Hematopoietic multipotent progenitor cell treated with erythropoietin and hydrocortisone succinate and interleukin-3 and kit ligand, for 15 days (in vitro differentiated cells): ENCODE measurements at places on chromosomes 1 and 21.

DNA sequence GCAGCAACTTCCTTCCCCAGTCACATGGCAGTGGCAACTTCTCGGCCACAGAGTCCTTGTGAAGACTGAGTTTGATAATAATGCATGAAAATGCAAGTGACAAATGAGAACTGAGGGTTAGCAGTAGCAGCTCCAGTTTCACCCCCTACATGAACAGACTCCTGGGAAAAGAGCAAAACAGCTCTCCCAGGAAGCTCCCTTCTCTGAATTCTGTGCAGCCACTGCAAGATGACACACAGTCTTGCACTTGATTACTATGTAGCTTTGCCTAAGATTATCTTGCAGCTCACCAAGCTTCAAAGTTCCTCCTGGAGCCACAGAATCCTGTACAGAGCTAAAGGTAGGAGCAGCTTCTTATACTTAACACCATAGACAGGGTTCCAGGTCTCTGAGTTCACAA lies 4.7 kb downstream of the PGBD5 start:
- no peak for DNase-seq

DNA sequence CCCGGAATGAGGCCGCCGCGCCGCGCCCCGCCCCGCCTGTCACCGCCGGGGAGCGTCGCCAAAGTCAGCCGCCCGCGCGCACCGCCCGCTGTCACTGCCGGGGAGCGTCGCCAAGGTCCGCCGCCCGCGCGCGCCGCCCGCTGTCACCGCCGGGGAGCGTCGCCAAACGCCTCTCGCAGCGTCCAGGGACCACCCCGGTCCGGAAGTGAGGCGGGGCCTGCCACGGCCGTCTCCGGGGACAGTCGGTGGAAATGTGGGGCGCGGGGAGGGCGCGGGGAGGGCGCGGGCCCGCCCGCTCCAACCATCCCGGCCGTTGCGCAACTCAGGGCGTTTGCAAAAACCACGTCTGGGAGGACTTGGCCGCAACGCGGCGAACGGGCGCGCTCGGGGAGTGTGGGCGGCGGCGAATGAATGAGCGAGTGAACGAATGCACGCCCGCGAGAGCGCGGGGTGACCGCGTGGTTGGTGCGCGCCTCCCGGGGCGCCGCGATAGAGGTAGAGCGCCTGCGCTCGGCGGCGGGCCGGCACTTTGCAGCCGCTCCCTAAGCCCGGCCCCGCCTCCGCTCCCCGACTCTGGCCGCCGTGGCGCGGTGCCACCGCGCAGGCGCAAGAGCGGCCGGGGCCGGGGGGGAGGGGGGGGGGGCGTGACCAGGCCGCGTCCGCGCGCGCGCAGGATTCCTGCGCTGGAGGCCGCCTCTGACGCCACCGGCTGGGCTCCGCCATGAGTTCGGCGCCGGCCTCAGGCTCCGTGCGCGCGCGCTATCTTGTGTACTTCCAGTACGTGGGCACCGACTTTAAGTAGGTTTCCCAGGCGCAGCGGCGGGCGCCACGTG lies at the start of the genes ACAP3 and PUSL1:
Gene ACAP3, minus strand, starts transcription at position 8 of the 833 bp plus-strand sequence. CDS start 115 bp downstream, outside the sequence.
Gene PUSL1, plus strand, starts transcription at position 675 of the 833 bp plus-strand sequence. Its CDS starts 47 bp downstream, at position 722.
- DNase-seq: peak; percentile 93

DNA sequence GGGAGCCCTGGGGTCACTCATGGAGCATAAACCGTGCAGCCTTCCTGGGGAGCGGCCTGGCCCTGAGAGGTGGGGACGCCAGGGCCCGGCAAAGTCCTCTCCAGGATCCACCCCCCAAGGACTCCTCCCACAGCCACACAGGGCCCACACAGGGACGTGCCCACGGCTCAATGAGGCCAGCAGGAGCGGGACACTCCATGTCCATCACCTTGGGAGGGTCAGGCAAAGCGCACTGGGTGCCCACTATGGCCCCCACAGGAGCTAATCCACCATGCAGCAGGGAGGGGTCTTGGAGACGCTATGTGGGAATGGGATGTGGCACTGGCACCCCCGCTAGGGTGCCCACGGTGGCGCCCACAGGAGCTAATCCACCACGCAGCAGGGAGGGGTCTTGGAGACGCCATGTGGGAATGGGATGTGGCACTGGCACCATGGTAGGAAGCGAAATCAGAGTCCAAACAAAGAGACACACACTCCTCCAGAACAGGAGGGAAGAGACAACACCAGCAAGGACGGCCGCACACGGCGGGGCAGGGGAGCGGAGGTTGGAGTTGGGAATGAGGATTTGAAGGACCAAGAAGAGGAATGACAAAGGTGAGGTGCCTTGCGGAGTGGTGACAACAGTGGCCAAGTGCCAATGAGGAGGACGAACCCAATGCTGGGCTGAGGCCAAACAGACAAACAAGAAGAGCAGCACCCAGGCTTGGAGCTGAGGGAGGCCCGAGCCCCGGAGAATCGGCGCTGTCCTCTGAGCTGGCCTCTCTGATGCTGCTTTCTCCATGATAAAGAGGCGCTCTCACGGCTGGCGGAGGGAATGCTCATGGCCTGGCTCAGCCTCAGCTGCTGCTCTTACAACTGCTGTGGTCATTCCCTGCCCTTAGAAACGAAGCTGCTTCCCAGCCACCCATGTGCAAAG lies 18.1 kb upstream of the SLC19A1 start:
- DNase-seq: no peak

DNA sequence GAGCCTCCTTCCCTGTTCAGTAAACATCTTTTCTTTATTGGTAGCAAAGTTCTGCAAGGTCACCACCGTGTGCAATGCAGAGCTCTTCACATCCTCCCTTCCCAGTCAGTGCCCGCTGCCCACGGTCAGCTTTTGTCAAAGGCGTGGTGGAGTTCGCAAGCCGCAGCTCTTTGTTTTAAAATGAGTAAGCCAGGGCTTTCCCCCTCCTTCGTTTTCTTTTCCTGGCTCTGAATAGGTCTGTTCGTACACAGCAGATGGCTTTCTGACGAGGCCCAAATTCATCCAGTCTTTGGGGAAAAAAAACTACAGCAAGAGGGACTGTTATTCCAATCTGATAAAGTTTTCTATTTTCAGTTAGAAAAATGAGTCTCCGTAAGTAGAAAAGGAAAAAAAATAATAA lies 153.2 kb downstream of the LRIG2 start:
- no peak for DNase-seq

- DNase-seq: no peak
These were observed 126.9 kb downstream of the TGFBR3 start for GRCh38 chr1:91759076-91759475.

- DNase-seq: no peak
These were observed 73.7 kb downstream of the LAMC1 start for GRCh38 chr1:183096894-183097293.

- DNase-seq: peak; percentile 12
These were observed 504 bp downstream of the SCCPDH start for GRCh38 chr1:246724731-246725095.

GRCh38 chr1:172672720-172673119 lies 13.8 kb downstream of the FASLG start:
- DNase-seq: no peak

- no peak for DNase-seq
These were observed 50.2 kb downstream of the LPAR3 start for GRCh38 chr1:84842748-84843231.

DNA sequence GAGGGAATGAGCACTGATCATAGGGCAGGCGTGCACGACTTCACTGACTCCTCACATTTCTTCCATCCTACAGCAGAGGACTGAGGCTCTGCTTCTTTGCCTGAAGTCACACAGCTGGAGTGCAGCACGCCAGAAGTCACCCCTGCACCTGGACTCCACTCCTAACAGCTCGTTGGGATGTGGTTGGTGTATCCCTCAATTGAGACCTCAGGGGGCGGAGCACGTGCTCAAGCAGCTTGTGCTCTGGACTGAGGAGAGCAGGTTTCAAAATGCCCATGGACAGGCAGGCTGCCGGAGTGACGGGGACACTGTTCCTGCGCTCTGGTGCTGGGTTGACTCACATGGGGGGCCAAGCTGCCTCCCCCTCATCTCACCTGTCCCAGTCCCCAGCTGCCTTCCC lies 13.9 kb downstream of the CHIT1 start:
- DNase-seq: no peak

GRCh38 chr1:12472798-12473551 lies 145.0 kb downstream of the DHRS3 start:
- DNase-seq: peak; percentile 11

GRCh38 chr1:232139444-232139843 lies 490.5 kb downstream of the SIPA1L2 start:
- no peak for DNase-seq

DNA sequence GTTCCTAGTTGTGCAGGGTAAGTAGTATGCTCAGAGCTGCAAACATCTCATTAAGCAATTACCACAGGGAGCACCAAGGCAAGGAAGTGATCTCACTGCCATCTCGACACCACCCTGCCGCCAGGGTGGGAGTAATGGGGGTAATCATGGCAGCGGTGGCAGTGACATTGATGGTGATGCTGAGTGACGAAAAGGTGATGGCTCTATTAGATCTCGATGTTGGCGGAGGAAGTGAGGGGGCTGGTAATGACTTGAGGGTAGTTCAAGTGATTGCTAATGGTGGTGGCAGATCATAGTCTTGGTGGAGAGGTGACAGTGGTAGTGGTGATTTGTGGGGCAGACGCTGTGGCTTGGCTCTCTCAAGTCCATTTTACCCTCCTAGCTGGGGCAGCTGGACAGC lies 25.4 kb upstream of the TENT5B start:
- no peak for DNase-seq

- no peak for DNase-seq
These were observed 327.7 kb downstream of the SMYD3 start for GRCh38 chr1:246179401-246179800.

DNA sequence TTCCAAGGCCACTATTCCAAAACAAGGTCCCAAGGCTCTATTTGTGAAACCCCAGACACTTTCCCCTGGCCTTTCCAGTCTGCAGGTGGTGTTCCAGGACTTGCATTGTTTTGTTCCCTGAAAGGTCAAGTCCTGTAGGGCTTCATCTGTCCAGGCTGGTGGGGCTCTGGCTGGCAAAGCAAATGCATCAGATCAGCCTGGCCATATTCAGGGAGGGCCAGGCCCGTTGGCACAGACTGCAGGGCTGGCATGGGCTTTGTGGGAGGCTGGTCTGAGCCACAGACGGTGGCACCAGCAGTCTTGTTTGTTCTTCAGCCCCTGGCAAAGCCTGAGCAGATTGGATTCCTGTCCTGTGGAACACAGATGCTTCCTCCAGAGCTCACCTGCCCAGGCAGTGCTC lies 93.0 kb downstream of the SPATA46 start:
- DNase-seq: no peak

- no peak for DNase-seq
These were observed 64.4 kb upstream of the BARHL2 start for GRCh38 chr1:90781534-90781933.

DNA sequence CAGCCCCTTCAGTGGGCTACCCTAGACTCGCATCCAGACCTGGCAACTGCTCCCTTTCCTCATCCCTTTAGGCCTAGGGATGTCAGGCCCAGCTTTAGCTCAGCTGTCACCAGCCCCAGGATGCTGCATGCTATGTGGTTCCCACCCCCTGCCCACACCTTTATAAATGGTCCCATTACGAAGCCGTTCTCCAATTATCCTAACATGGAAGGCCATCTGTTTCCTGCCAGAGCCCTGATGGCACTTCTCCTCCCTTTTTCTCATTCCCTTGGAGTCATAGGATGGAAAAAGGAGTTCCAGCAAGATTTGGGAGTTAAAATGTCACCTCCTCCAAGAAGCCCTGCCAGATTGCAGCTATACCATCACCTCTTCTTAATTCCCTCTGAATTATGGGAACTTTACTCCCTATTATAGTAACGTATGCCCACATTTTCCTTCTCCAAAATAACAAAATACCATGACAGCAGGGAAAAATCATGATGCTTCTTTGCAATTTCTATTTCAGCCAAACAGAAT lies 205.0 kb upstream of the GRIK3 start:
- DNase-seq: no peak

- DNase-seq: no peak
These were observed 64.1 kb upstream of the RNPC3 start for GRCh38 chr1:103461161-103462105.

GRCh38 chr1:54542962-54543539 lies 5.0 kb upstream of the ACOT11 start:
- DNase-seq: no peak

DNA sequence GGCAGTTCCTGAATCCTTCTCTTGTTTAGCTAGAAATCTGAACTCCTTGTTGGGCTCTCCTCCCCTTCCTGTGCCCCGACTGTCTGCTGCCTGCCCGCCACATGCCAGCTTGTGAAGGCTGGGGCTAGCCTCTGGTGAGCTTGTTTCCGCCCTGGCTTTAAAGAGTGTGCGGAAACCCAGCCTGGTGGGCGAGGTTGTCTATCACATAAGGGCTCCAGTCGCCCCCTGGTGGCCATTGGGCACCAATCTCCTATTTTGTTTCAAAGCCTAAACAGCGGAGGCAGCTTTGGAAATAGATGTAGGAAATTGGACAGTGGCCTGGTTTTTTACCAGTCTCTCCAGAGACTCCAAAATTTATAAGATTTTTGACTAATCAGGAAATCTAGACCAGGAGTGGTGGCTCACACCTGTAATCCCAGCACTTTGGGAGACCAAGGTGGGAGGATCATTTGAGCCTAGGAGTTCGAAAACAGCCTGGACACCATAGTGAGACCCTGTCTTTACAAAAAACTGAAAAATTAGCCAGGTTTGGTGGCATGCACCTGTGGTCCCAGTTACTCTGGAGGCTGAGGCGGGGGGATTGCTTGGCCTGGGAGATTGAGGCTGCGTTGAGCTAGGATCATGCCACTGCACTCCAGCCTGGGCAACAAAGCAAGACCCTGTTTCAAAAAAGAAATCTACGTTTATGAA lies 9.8 kb downstream of the ATP8B2 start:
- DNase-seq: peak; percentile 88

DNA sequence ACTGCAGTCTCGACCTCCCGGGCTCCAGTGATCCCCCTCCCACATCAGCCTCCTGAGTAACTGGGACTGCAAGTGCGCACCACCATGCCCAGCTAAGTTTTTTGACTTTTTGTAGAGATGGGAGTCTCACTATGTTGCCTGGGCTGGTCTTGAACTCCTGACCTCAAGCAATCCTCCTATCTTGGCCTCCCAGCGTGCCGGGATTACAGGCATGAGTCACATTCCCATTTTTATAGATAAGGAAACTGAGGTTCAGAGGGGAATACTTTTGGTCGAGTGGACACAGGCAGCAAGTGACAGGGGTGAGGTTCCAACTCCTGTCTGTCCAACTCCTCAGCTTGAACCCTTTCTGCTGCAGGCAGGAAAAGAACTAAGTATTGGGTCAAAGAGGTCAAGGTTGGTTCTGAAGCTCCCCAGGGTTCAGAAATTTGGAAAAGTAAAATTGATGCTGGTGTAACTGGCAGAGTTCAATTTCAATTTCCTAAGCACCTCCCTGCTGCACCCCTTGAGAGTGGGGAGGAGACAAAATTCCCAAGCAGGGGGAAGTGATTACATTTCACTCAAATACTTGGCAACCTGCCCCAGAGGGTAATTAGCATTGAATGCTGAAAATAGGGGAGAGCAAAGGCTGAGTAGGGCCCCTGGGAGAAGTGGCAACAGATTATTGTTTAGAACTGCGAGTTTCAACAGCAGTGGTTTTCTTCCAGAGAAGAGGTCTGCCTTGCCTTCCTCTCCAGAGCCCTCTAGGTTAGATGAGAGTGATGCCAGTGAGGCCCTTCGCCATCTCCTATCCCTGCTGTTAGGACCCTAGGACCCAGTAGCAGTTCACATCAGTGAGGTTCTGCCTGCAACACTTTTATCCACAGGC lies 17.5 kb upstream of the ALPL start:
- no peak for DNase-seq

- no peak for DNase-seq
These were observed 8.8 kb downstream of the ADCY10 start for GRCh38 chr1:167905182-167905581.
